Activated CD8-positive, alpha-beta T cell treated with anti-CD3 and anti-CD28 coated beads, Interleukin-2, amount 10 ng/mL, durations not matched to agents 7 days and 5 days (primary cell): ENCODE measurements at places on chromosomes 3 and 15. TPM values are rescaled to one million over a fixed set of nuclear protein-coding genes. Genes with fewer than 3 reads are reported as not detected.

- peak; percentile 77 for DNase-seq
Observed at GRCh38 chr15:98853161-98853560, 154.4 kb downstream of the PGPEP1L start.

ADAMTS17 gene
- total RNA-seq = 6.0 TPM

CATSPER2 gene
- 6.0 TPM for total RNA-seq

TEX55 gene
- not detected for total RNA-seq

- DNase-seq = no peak
Observed at GRCh38 chr3:123331006-123331405, 117.9 kb downstream of the ADCY5 start.

DNA sequence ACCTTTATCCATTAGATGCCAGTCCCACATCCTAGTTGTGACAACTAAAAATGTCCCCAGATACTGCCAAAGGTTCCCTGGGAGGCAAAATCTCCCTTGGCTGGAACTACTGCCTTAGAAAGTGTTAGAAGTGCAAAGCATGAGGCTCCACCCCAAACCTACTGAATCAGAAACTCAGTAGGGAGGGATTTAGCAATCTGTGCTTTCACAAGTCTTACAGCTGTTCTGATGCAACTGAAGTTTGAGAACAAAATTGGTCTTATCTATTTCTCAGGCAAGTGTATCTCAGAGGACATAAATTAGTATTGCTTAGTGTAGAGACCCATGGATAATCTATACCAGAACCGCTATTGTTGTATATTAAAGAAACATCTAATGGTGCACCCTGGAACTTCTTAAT, 70.2 kb downstream of the CLDN1 start:
- DNase-seq = no peak

DNA sequence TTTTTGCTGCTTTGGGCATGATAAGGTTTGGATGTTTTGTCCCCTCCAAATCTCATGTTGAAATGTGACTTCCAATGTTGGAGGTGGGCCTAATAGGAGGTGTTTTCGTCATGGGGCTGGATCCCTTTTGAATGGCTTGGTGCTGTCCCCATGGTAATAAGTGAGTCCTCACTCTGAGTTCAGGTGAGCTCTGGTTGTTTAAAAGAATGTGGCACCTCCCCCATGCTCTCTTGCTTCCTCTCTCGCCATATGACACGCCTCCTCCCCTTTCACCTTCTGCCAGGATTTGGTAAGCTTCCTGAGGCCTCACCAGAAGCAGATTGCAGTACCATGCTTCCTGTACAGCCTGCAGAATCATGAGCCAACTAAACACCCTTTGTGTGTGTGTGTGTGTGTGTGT, 255.5 kb downstream of the EPHB1 start:
- no peak for DNase-seq

DNA sequence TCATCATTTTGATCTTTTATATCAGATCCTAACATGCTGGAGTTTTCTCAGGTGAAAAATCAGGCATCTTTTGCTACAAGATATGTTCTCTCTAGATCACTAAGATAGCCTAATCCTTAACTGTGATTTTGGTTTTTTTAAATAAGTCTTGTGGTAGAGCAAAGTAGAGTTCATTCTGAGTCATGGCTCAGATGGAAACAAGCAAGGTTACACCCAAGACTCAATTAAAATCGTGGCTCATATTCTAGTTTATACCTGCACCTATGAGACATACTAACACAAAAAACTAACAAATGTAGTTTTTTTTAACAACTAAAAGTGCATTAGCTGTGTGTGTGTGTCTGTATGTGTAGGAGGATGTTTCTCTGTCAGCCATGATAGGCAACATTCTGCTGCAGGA, 428.2 kb downstream of the NLGN1 start:
- no peak for DNase-seq

- no peak for DNase-seq
Observed at GRCh38 chr3:15606434-15606891, 4.9 kb downstream of the BTD start.

GRCh38 chr15:98903377-98904018, 104.1 kb downstream of the PGPEP1L start:
- DNase-seq = no peak

- no peak for DNase-seq
Observed at GRCh38 chr15:57432141-57432741, 55.9 kb downstream of the CGNL1 start.

PSTPIP1 gene
- 212 TPM for total RNA-seq

GRCh38 chr15:85312929-85313331, 67.5 kb upstream of the AKAP13 start:
- DNase-seq = no peak

MAP2K5 gene
- 18.3 TPM for total RNA-seq

DNA sequence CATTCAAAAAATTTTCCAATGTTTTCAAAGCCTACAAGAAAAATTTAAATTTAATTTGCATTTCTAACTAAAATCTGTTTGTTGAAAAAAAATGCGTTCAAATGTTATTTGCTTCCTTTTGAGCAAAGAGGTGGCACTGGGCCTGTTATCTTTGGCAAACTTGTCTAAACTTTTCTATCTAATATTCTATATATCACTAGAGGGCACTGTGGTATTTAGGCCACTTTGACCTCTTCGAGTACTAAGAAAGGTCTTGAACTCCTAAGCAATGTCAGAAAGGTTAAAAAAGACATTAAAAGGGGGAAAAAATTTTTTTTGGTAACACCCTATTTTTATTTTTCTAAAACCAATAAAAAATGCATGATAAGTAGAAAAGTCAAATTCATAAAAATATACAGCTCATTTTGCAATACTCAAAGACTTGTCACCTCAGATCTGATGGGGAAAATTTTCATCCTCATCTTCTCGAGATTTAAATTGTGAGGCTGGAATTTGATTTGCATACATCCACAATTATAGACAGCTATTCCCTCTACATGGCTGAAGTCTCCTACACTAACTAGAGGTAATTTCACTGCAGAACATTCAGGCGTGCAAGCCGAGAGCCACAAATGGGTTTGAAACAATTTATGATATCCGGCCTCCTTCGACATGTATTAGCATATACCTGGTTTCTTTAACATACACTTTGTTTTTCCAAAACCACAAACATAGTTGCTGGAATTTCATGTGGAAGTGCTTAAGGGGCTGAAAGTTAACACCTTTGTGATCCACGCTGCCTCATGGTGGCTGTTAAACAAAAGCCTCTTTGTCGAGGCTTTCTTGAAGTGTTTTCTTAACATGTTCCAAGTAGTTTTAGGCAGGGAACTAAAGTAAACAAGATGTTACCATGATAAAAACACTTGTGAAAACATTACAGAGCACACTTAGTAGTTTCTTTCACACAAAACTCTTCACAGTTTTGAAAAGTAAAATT, 576.4 kb downstream of the FOXP1 start:
- DNase-seq = no peak

ARGFX gene
- not detected for total RNA-seq

CLSTN2 gene
- not detected for total RNA-seq

GRCh38 chr3:20160230-20160629, 25.8 kb downstream of the SGO1 start:
- DNase-seq = no peak

SQOR gene
- total RNA-seq = 75.8 TPM

GRCh38 chr3:75294124-75294523, 370.0 kb upstream of the FRG2C start:
- DNase-seq = no peak

PAQR5 gene
- total RNA-seq = not detected

DNA sequence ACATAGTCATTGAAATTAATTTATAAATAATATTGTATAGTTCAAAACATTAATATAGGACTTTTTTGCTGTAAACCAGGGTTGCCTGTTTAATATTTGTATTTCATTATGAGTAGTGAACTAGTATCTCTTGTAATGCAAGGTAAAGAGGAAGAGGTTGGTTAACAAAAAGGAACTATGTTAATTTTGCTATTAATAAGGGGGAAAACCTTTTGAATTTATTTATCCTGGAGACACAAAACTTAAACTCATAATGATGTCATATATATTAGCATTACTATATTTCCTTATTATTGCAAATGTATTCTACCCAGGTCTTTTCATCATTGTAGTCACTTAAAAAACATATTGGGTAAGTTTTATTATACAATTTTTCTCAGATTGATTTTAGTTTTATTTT, 94.5 kb downstream of the CHL1 start:
- no peak for DNase-seq
